ENCODE measurements at places on chromosomes 5 and 9. TPM values are rescaled to one million over a fixed set of nuclear protein-coding genes. Genes with fewer than 3 reads are reported as not detected.

Gene LRRC14B
- total RNA-seq = not detected

- DNase-seq = no peak
Observed at GRCh38 chr9:137253717-137254623, 1.2 kb upstream of the NELFB start.

Gene CNTNAP3
- 5.2 TPM for total RNA-seq

DNA sequence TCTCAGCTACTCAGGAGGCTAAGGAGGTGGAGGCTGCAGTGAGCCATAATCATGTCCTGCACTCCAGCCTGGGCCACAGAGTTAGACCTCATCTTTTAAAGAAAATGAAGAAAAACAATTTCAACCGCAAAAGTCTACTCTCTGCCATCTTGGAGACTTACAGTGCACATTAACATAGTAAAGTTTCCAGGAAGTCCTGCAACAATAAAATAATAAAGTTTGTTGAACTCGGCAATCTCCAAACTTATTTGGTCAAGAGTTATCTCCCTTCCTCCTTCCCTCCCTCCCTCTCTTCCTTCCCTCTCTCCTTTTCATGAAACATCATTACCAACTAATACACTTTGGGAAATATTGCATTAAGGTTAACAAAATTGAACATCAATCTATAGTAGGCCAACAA is 94.1 kb upstream of the JAK2 start:
- no peak for DNase-seq

Gene ACTBL2
- total RNA-seq = not detected

All from upper lobe of right lung (tissue), 1 donor.